Activated CD4-positive, alpha-beta T cell treated with anti-CD3 and anti-CD28 coated beads, Interleukin-2, amount 10 ng/mL, durations not matched to agents 24 days and 14 days (primary cell): ENCODE measurements at places on chromosomes 5 and 9. TPM values are rescaled to one million over a fixed set of nuclear protein-coding genes. Genes with fewer than 3 reads are reported as not detected.

The AHRR gene
- 25.8 and 26.0 TPM in 2 replicates for total RNA-seq

The ENC1 gene
- 1.2 and 2.0 TPM in 2 replicates for total RNA-seq

The UGT3A1 gene
- not detected in 2 replicates for total RNA-seq

The PCDHA12 gene
- total RNA-seq, result not detected in 2 replicates

The TMEM215 gene
- not detected in 2 replicates for total RNA-seq

The DPYSL3 gene
- 0.14 and 0.40 TPM in 2 replicates for total RNA-seq

The NR5A1 gene
- not detected in 2 replicates for total RNA-seq

The SLC6A19 gene
- total RNA-seq, result not detected in 2 replicates

The NIPSNAP3A gene
- 9.4 and 10.8 TPM in 2 replicates for total RNA-seq

The CDH6 gene
- total RNA-seq, result not detected in 2 replicates

The PROB1 gene
- total RNA-seq, result 8.4 and 9.2 TPM in 2 replicates

The SLC6A3 gene
- total RNA-seq, result not detected in 2 replicates

The SPAAR gene
- not detected in 2 replicates for total RNA-seq

The LECT2 gene
- total RNA-seq, result not detected in 2 replicates

The RFESD gene
- total RNA-seq, result 4.0 and 4.2 TPM in 2 replicates

The LCN9 gene
- total RNA-seq, result not detected in 2 replicates

The GDA gene
- not detected in 2 replicates for total RNA-seq

The NME5 gene
- total RNA-seq, result not detected in 2 replicates

The LRRC70 gene
- 0.73 and 2.0 TPM in 2 replicates for total RNA-seq

The SLC34A3 gene
- not detected in 2 replicates for total RNA-seq

The PCDHA2 gene
- not detected in 2 replicates for total RNA-seq

The SPINK1 gene
- total RNA-seq, result not detected in 2 replicates

The CENPP gene
- total RNA-seq, result 26.9 and 27.5 TPM in 2 replicates

The FANCG gene
- 114 and 122 TPM in 2 replicates for total RNA-seq

The ABO gene
- 0.36 and 0.58 TPM in 2 replicates for total RNA-seq

The ANKRD34B gene
- not detected in 2 replicates for total RNA-seq

The LURAP1L gene
- total RNA-seq, result not detected in 2 replicates

The S1PR3 gene
- total RNA-seq, result 3.4 and 3.8 TPM in 2 replicates

The CACNA1B gene
- not detected in 2 replicates for total RNA-seq

The CER1 gene
- total RNA-seq, result not detected in 2 replicates

The CNTFR gene
- not detected in 2 replicates for total RNA-seq

The CATSPER3 gene
- total RNA-seq, result 0.54 and 0.64 TPM in 2 replicates

The CETN3 gene
- total RNA-seq, result 39.4 and 40.0 TPM in 2 replicates

The TMC1 gene
- not detected in 2 replicates for total RNA-seq

The ADCY2 gene
- total RNA-seq, result not detected in 2 replicates

The ADAMTS13 gene
- 1.3 and 1.5 TPM in 2 replicates for total RNA-seq

The PAIP1 gene
- 60.2 and 64.1 TPM in 2 replicates for total RNA-seq

The OLFM1 gene
- 0.19 and 0.35 TPM in 2 replicates for total RNA-seq

The SPAG8 gene
- total RNA-seq, result 0.21 and 0.52 TPM in 2 replicates

The ST8SIA4 gene
- 61.3 and 62.3 TPM in 2 replicates for total RNA-seq

The AGXT2 gene
- total RNA-seq, result not detected in 2 replicates
